Caco-2 (cell line): ENCODE measurements at places on chromosomes 3 and 15. TPM values are rescaled to one million over a fixed set of nuclear protein-coding genes. Genes with fewer than 3 reads are reported as not detected.

Gene TMPRSS7
- 0.16 and 0.36 TPM in 2 replicates for total RNA-seq

- no peak for DNase-seq
Observed at GRCh38 chr3:182309120-182309519, 484.2 kb upstream of the ATP11B start.

Gene FGF7
- total RNA-seq = 0.18 TPM in 1 of 2 replicates, not detected in the other

- no peak for DNase-seq
Observed at GRCh38 chr15:56969265-56969895, 50.9 kb downstream of the TCF12 start.

Gene TRAK1
- 33.3 TPM in 2 replicates for total RNA-seq

Gene PRRT3
- 1.1 and 1.3 TPM in 2 replicates for total RNA-seq

Gene CHP1
- 129 and 139 TPM in 2 replicates for total RNA-seq

DNA sequence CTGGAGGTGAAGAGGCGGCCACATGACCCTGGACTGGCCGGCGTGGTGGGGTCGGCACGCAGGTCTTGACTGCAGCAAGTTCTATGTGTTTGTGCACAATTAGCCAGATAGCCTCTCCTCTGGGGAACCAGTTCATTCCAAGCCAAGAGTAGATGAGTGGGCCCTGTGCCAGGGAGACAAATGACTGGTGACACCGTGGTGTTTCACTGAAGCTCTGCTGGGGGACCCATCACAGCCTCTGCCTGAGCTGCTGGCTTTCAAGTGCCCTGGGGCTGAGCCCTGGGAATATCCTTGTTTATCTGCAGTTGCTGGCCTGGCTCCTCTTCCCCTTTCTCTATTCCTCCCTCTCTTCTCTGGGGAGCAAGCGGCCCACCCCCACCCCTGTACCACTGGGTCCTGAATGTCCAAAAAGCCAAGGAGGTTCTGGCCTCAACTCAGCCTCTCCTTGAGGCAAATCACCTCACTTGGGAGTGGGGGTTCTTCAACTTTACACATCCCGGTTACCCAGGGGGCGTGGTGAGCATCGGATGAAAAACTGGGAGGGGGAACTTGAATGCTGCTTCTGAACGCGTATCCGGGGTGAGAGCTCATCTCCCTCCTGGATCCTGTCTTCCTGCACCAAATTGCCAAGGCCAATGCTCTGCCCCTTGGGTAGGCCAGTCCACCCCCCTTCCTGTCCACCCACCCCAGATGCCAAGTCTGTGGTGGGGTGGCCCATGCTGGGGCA is 199.6 kb upstream of the LYSMD4 start:
- no peak for DNase-seq

GRCh38 chr15:99966815-99967214 is 233.6 kb upstream of the LYSMD4 start:
- DNase-seq = no peak

- no peak for DNase-seq
Observed at GRCh38 chr3:190810957-190811356, 51.5 kb downstream of the GMNC start.
